Upper lobe of left lung (tissue), 6 donors: ENCODE measurements at places on chromosomes 2 and 18. TPM values are rescaled to one million over a fixed set of nuclear protein-coding genes. Genes with fewer than 3 reads are reported as not detected.

- peaks cover 3% of the 10 kb centered on the region for H3K4me1 ChIP-seq
- no peaks in the 10 kb centered on the region for H3K27me3 ChIP-seq
- no peaks in the 10 kb centered on the region for H3K36me3 ChIP-seq
- no peak for DNase-seq
These were observed 11.5 kb downstream of the SLC9A4 start for GRCh38 chr2:102484310-102485061.

The MRO gene
- total RNA-seq, result not detected

The SP140 gene
- total RNA-seq, result 5.1 TPM

GRCh38 chr2:207926133-207926988 is 99.0 kb downstream of the PLEKHM3 start:
- peaks cover 6% of the 10 kb centered on the region for H3K36me3 ChIP-seq
- H3K27ac ChIP-seq, result peak overlapping the region; percentile 67
- DNase-seq, result peak; percentile 39
- H3K27me3 ChIP-seq, result no peaks in the 10 kb centered on the region

GRCh38 chr18:67517444-67517765 is 885 bp upstream of the DSEL start:
- no peak for DNase-seq
- peak overlapping the region; percentile 80 for H3K4me3 ChIP-seq
- H3K4me1 ChIP-seq, result peaks cover 23% of the 10 kb centered on the region
- peak overlapping the region; percentile 69 for H3K27ac ChIP-seq
- H3K36me3 ChIP-seq, result no peaks in the 10 kb centered on the region

The SGO2 gene
- 3.7 TPM for total RNA-seq

GRCh38 chr2:161533218-161533617 is 91.0 kb upstream of the SLC4A10 start:
- no peaks in the 10 kb centered on the region for H3K27me3 ChIP-seq
- H3K27ac ChIP-seq, result no peak overlapping the region
- H3K36me3 ChIP-seq, result no peaks in the 10 kb centered on the region

The SYT4 gene
- 0.17 TPM for total RNA-seq

The DNAH6 gene
- 2.2 TPM for total RNA-seq

The CRYBA2 gene
- total RNA-seq, result not detected

DNA sequence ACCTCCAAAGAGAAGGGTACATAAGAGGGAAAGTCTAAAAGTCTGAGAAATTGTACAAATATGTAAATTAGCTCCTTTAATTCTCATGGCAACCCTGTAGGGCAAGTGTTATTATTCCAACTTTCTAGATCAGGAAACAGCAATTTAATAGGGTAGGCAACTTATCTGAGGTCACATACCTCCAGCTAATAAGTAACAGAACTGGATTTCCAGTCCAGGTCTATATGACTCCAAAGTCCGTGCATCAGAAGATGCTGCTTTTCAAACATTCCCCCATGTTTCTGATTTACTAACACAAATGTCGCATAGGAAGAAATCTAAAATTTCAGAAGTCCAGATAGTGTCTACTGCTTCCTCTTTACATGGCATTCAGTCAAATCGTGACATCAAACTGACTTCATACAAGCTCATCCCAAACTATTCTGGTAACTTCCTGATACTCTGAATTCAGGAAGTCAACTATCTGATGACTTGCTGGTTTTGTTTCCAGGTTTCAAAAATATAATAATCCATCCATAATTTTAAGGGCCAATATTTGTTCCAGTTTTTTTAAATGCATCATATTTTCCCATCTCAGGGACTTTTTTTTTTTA is 419.3 kb upstream of the ACVR2A start:
- H3K27me3 ChIP-seq, result no peaks in the 10 kb centered on the region
- no peak overlapping the region for H3K4me3 ChIP-seq
- H3K4me1 ChIP-seq, result no peaks in the 10 kb centered on the region
- no peak for DNase-seq
- no peaks in the 10 kb centered on the region for H3K36me3 ChIP-seq

The UPP2 gene
- not detected for total RNA-seq

The CYP27A1 gene
- 173 TPM for total RNA-seq

The DUSP19 gene
- 1.4 TPM for total RNA-seq

The DTNA gene
- total RNA-seq, result 13.8 TPM

The PID1 gene
- total RNA-seq, result 20.8 TPM

DNA sequence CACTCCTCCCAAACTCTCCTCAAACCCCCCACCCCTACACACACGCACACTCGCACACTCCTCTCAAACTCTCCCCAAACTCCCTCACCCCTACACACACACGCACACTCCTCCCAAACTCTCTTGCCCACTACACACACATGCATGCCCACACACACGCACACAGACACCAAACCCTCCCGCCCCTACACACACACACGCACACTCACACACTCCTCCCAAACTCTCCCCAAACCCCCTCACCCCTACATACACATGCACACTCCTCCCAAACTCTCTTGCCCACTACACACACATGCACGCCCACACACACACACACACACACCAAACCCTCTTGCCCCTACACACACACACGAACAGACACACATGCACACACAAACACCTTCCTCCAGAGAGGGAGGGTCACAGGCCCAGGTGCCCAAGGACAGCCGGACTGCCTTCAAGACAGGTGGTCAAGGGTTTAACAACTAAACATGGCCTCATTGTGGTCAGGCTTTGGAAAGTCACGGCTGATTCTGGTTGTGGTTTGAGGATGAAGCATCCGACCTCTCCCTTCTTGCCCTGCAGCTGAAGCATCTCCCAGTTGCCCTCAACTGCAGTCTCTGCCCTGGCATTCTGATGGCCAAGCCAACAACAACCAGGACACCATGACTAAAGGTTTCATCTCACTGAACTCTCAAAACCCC is 72.3 kb upstream of the SNTG2 start:
- no peak for DNase-seq
- H3K4me3 ChIP-seq, result no peak overlapping the region
- no peaks in the 10 kb centered on the region for H3K4me1 ChIP-seq
- no peaks in the 10 kb centered on the region for H3K27me3 ChIP-seq

DNA sequence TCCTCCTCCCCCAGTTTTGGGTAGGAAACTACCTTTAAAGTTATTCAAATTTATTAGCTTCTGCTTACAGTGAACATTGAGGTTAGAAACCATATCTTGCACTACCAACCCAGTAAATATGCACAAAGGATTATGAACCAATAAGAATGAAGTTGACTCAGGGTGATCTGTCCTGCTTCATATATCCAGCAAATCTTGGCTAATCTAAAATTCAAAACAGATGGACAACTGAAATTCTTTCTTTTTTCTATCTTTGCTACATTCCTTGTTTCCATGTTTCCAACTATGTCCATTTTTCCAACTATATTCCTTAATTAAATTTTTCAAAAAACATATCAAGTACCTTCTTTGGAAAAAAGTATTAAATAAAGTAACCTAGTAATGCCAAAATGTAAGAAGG is 149.3 kb downstream of the FAM124B start:
- H3K4me1 ChIP-seq, result no peaks in the 10 kb centered on the region
- no peaks in the 10 kb centered on the region for H3K27me3 ChIP-seq
- DNase-seq, result no peak
- H3K4me3 ChIP-seq, result no peak overlapping the region
- H3K27ac ChIP-seq, result no peak overlapping the region
- H3K36me3 ChIP-seq, result no peaks in the 10 kb centered on the region

The MTCL1 gene
- total RNA-seq, result 4.5 TPM

The LYG2 gene
- not detected for total RNA-seq

The CENPA gene
- total RNA-seq, result 2.0 TPM

DNA sequence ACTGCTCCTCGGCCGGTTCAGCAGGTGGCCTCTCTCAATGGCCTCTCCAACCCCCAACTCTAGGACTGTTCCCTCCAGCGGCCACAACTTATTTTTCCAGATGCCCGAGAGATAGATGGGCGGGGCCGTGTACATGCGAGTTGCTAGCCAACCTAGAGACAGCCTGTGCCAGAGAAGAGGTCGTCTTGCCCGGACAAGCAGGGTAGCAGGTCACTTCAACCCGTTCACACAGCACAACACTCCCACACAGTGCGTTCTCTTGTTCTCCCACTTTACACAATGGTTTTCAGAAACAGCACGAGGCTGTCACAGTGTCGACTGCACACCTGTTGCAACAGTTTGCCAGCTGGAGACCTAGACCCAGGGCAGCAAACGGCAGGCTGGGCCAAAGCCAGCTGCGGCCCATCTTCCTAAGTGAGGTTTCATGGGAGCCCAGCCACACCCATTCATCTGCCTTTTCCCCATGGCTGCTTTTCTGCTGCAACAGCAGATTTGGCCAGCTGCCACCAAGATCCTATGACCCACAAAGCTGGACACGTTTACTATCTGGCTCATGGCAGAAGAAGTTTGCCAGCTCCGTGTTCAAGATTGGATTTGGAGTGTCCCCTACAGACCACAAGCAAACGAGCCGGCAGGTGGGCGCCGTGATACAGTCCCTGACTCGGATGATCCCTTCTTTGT is 7.3 kb upstream of the PRLH start:
- no peaks in the 10 kb centered on the region for H3K4me1 ChIP-seq
- H3K27ac ChIP-seq, result no peak overlapping the region
- H3K4me3 ChIP-seq, result no peak overlapping the region
- no peaks in the 10 kb centered on the region for H3K36me3 ChIP-seq
- H3K27me3 ChIP-seq, result no peaks in the 10 kb centered on the region

GRCh38 chr18:77009675-77010074 is 122.9 kb downstream of the MBP start:
- no peak for DNase-seq
- H3K27me3 ChIP-seq, result no peaks in the 10 kb centered on the region
- H3K27ac ChIP-seq, result no peak overlapping the region

GRCh38 chr2:65096948-65097347 is 33.0 kb downstream of the RAB1A start:
- no peak overlapping the region for H3K27ac ChIP-seq
- no peaks in the 10 kb centered on the region for H3K4me1 ChIP-seq
- H3K4me3 ChIP-seq, result no peak overlapping the region

The DAPL1 gene
- total RNA-seq, result 0.43 TPM

GRCh38 chr18:43846299-43846698 is 569.0 kb upstream of the SYT4 start:
- no peaks in the 10 kb centered on the region for H3K4me1 ChIP-seq
- no peak for DNase-seq

- no peak for DNase-seq
- H3K36me3 ChIP-seq, result no peaks in the 10 kb centered on the region
- no peak overlapping the region for H3K27ac ChIP-seq
- H3K4me3 ChIP-seq, result no peak overlapping the region
These were observed 17.0 kb downstream of the CHMP1B start for GRCh38 chr18:11868230-11868629.

The ABCB11 gene
- total RNA-seq, result 0.03 TPM

The FN1 gene
- 1,686 TPM for total RNA-seq

DNA sequence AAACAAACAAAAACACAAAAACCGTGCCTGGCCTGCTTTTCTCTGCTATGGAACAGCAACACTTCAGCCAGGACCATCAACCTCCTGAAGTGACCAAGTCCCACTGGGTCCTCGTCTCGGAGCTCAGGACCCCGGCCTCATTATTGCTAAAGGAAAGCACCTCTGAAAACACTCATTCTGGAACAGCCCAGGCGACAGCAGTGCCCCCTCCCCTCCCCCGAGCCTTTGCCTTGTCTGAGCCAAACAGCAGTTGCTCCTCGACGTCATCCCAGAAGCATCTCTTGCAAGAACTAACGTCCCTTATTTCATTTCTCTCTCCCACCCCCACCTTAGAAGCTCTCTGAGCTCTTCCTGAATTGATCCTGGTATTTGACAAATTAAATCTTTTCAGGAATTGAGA is 27.4 kb downstream of the APCDD1 start:
- peaks cover 12% of the 10 kb centered on the region for H3K4me1 ChIP-seq
- peaks cover 8% of the 10 kb centered on the region for H3K36me3 ChIP-seq
- H3K4me3 ChIP-seq, result no peak overlapping the region
- no peaks in the 10 kb centered on the region for H3K27me3 ChIP-seq

- H3K4me1 ChIP-seq, result no peaks in the 10 kb centered on the region
- no peaks in the 10 kb centered on the region for H3K27me3 ChIP-seq
- no peak overlapping the region for H3K4me3 ChIP-seq
- H3K27ac ChIP-seq, result no peak overlapping the region
- no peak for DNase-seq
These were observed 30.9 kb downstream of the FAM171B start for GRCh38 chr2:186724736-186725135.

- H3K27ac ChIP-seq, result no peak overlapping the region
- H3K36me3 ChIP-seq, result no peaks in the 10 kb centered on the region
- H3K27me3 ChIP-seq, result no peaks in the 10 kb centered on the region
- no peaks in the 10 kb centered on the region for H3K4me1 ChIP-seq
- H3K4me3 ChIP-seq, result no peak overlapping the region
- DNase-seq, result no peak
These were observed 353.9 kb downstream of the METTL4 start for GRCh38 chr18:2217356-2217755.

The RAB27B gene
- 28.1 TPM for total RNA-seq

The NOSTRIN gene
- total RNA-seq, result 97.5 TPM
